ENCODE measurements at places on chromosomes 4 and X. TPM values are rescaled to one million over a fixed set of nuclear protein-coding genes. Genes with fewer than 3 reads are reported as not detected.

The WDR44 gene
- 31.1 TPM for total RNA-seq

The SHROOM3 gene
- total RNA-seq = 3.8 TPM

The SORCS2 gene
- 6.7 TPM for total RNA-seq

The IL3RA gene
- total RNA-seq = not detected

The CTAG2 gene
- not detected for total RNA-seq

The TNIP3 gene
- total RNA-seq = not detected

The SUPT20HL1 gene
- total RNA-seq = not detected

The AREG gene
- 0.64 TPM for total RNA-seq

The PAGE2B gene
- total RNA-seq = not detected

The TRIM61 gene
- not detected for total RNA-seq

The CT55 gene
- total RNA-seq = not detected

The SLC6A14 gene
- not detected for total RNA-seq

The SPIN2A gene
- 2.5 TPM for total RNA-seq

The CXCL5 gene
- 0.18 TPM for total RNA-seq

The TEX13D gene
- total RNA-seq = not detected

The BBS12 gene
- 3.6 TPM for total RNA-seq

The MAMLD1 gene
- 13.4 TPM for total RNA-seq

The TCP11X2 gene
- not detected for total RNA-seq

The CLNK gene
- total RNA-seq = not detected

The GAGE2A gene
- total RNA-seq = not detected

The S100P gene
- total RNA-seq = not detected

The TBC1D8B gene
- 11.0 TPM for total RNA-seq

The POU3F4 gene
- total RNA-seq = not detected

The CHRNA9 gene
- not detected for total RNA-seq

Measured in osteocyte (in vitro differentiated cells).